NCI-H2227 treated with DMSO at 0.1 percent for 48 hours (cell line): ENCODE measurements at places on chromosomes 4 and X.
A peak's percentile ranks its signal among the peaks of the same experiment; 100 is the strongest.

DNA sequence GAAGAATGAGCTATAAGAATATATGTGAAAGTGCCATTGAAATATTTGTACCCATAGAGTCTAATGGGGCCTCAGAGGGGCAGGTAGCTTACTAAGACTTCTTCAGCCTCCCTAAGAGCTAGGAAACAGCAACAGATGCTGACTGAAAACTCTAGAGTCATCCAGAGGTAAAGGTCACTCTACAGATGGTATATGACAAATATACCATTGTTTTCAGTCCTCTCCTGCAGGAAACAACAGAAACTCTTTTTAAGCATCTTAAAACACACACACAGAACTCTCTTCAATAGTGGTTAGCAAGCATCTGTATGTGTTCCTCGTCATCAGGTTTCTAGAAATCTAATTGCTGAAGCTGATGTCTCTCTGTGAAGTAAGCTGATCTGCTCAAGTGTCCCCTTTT is 313.8 kb upstream of the GATB start:
- DNase-seq: no peak

- no peak for DNase-seq
Observed at GRCh38 chr4:37825968-37826294, 555 bp upstream of the PGM2 start.

DNA sequence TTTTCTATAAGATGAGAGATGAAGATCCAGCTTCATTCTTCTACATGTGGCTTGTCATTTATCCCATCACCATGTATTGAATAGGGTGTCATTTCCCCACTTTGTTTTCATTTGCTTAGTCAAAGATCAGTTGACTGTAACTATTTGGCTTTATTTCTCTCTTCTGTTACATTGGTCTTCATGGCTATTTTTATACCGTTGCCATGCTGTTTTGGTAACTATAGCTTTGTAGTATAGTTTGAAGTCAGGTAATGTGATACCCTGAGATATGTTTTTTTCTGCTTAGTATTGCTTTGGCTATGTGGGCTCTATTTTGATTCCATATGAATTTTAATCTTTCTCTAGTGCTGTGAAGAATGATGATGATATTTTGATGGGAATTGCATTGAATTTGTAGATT is 514.3 kb downstream of the GBA3 start:
- no peak for DNase-seq

- DNase-seq: peak; percentile 0
Observed at GRCh38 chr4:22897520-22898108, 204.9 kb downstream of the GBA3 start.

DNA sequence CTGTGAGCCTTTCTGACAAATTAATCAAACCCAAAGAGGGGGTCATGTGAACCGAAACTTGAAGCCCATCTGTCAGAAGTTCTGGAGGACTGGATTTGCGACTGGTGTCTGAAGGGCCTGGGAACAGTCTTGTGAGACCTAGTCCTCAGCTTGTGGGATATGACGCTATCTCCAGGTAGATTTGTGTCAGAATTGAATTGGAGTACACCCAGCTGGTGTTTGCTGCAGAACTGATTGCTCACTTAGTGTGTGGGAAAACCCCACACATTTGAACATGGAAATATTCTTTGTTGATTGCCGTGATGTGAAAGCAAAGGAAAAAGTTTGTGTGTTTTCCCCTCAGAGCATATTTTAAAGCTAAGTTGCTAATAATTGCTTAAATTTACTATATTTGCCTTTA is 30.3 kb upstream of the TMSB15B start:
- DNase-seq: no peak
